Testis (tissue), 5 donors: ENCODE measurements at places on chromosomes 4 and X. TPM values are rescaled to one million over a fixed set of nuclear protein-coding genes. Genes with fewer than 3 reads are reported as not detected.

GPRIN3 gene
- polyA plus RNA-seq, result 0.58 TPM

GRCh38 chr4:78081541-78081940 lies 24.4 kb downstream of the FRAS1 start:
- H3K27me3 ChIP-seq, result no peaks in the 10 kb centered on the region
- DNase-seq, result no peak
- no peaks in the 10 kb centered on the region for H3K36me3 ChIP-seq
- no peak overlapping the region for H3K27ac ChIP-seq
- no peaks in the 10 kb centered on the region for H3K4me1 ChIP-seq

ZNF157 gene
- polyA plus RNA-seq, result 0.51 TPM

PTCHD1 gene
- 0.28 TPM for polyA plus RNA-seq

SLC9A6 gene
- 13.0 TPM for polyA plus RNA-seq

- no peaks in the 10 kb centered on the region for H3K27me3 ChIP-seq
- no peak for DNase-seq
- no peak overlapping the region for H3K4me3 ChIP-seq
- no peaks in the 10 kb centered on the region for H3K4me1 ChIP-seq
These were observed 720.9 kb downstream of the FSTL5 start for GRCh38 chr4:161442921-161443320.

CCNB3 gene
- polyA plus RNA-seq, result 10.7 TPM

DNA sequence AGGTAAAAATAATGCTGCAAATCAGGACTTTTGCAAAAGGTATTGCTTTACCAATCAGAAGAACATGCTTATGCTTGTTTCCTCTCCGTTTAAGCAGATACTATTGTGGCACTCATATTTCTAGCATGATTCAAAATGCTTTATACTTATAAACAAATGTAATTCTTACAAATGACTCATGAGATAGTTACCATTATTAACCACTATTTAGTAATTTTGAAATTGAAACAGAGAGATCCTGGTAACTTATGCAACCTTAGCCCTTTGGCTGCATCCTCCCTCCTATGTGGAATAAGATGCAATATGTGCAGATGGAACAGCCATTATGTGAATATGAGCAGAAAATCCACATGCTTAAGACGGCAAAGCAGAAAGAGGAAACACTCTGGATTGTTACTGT lies 164.7 kb downstream of the PCDH18 start:
- no peaks in the 10 kb centered on the region for H3K4me1 ChIP-seq
- no peak overlapping the region for H3K27ac ChIP-seq
- H3K27me3 ChIP-seq, result no peaks in the 10 kb centered on the region
- no peaks in the 10 kb centered on the region for H3K36me3 ChIP-seq
- H3K4me3 ChIP-seq, result no peak overlapping the region

- H3K27ac ChIP-seq, result no peak overlapping the region
- no peaks in the 10 kb centered on the region for H3K27me3 ChIP-seq
- H3K4me1 ChIP-seq, result no peaks in the 10 kb centered on the region
- no peak overlapping the region for H3K4me3 ChIP-seq
- H3K36me3 ChIP-seq, result no peaks in the 10 kb centered on the region
These were observed 46.6 kb downstream of the CD40LG start for GRCh38 chrX:136694431-136695087.

GRCh38 chr4:100367451-100367850 lies 150.4 kb downstream of the EMCN start:
- no peak for DNase-seq
- H3K4me1 ChIP-seq, result no peaks in the 10 kb centered on the region
- no peaks in the 10 kb centered on the region for H3K36me3 ChIP-seq
- no peaks in the 10 kb centered on the region for H3K27me3 ChIP-seq
- H3K4me3 ChIP-seq, result no peak overlapping the region

GRCh38 chr4:169348541-169348940 lies 77.8 kb upstream of the SH3RF1 start:
- no peak overlapping the region for H3K27ac ChIP-seq
- no peaks in the 10 kb centered on the region for H3K27me3 ChIP-seq
- no peaks in the 10 kb centered on the region for H3K36me3 ChIP-seq
- DNase-seq, result peak; percentile 50
- no peak overlapping the region for H3K4me3 ChIP-seq

- no peak overlapping the region for H3K4me3 ChIP-seq
- no peaks in the 10 kb centered on the region for H3K27me3 ChIP-seq
- H3K4me1 ChIP-seq, result no peaks in the 10 kb centered on the region
- no peak overlapping the region for H3K27ac ChIP-seq
- H3K36me3 ChIP-seq, result no peaks in the 10 kb centered on the region
- no peak for DNase-seq
These were observed 89.9 kb downstream of the SPCS3 start for GRCh38 chr4:176409627-176410026.

DNA sequence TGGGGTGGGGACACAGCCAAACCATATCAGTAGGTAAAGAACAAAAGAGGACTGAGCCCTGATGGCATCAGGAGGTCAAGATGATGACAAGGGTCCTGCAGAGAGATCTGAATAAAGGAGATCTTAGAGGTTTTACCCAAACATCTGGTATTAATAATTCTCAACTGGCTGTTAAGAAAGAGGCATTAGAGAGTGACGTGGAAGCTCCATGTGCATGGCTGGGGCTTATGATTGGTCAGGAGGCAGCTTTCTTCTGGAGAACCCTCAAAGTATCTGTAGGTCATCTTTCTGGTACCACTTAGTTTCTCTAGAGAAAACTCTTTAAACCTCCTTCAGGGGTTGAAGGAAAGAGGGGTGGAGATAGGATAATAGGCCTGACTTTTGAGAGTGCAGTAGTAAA lies 18.7 kb downstream of the MGST2 start:
- no peak overlapping the region for H3K27ac ChIP-seq
- H3K4me3 ChIP-seq, result no peak overlapping the region

DNA sequence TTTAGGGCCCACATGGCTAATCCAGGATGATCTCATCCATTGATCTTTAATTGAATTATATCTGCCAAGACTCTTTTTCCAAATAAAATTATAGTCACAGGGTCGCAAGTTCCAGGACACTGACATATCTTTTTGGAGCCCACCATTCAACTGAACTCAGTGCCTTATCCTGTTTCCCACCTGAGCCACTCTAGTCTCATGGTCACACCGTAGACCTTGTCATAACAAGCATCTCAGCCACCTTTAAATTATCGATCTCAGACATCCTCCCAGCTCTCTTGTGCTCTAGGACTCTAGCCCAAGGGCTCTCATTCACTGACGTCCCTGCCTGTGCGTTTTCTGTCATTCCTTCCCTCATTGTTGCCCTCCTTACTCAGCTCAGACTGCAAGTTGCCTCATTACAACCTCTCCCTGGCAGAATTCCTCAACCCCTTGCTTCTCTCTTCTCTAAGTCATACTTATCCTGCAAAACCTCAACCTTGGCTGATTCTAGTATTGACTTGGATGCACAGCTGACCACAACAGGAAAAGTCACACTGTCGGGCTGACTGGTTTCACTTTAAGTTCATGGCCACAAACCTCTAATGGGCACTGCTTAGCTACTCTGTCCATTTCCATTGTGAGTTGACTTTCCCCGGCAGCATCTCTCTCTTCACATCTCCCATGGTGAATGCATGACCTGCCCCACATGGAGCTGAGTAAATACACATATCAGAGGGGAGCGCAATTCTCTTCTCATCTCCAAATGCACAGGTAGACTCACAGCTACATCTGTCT lies 91.0 kb upstream of the TRIM2 start:
- no peak overlapping the region for H3K4me3 ChIP-seq
- H3K36me3 ChIP-seq, result no peaks in the 10 kb centered on the region
- no peaks in the 10 kb centered on the region for H3K27me3 ChIP-seq
- no peak for DNase-seq
- H3K4me1 ChIP-seq, result no peaks in the 10 kb centered on the region

DNA sequence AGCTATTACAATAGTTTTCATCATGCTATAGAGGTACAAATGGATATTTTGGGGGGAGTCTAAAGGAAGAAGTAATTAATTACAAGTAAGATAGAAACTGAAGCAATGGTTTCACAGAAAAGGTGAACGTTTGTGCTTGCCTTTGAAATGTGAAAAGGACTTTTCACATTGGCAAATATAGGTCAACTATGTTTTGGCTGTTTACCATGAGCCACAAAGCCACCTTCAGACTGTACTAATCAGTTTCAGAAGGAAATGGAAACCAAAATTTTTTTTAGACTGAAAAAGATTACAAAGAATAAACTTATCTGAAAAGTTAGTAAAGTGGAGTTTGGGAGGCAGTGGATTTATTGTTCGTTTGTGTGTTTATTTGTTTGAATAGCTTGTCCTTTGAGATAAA lies 32.1 kb downstream of the SYTL5 start:
- H3K27ac ChIP-seq, result no peak overlapping the region
- no peaks in the 10 kb centered on the region for H3K27me3 ChIP-seq
- no peak overlapping the region for H3K4me3 ChIP-seq
- no peaks in the 10 kb centered on the region for H3K4me1 ChIP-seq
- no peak for DNase-seq

GRCh38 chrX:72003811-72004750 lies 93.4 kb downstream of the NHSL2 start:
- DNase-seq, result no peak
- H3K4me3 ChIP-seq, result no peak overlapping the region
- no peaks in the 10 kb centered on the region for H3K36me3 ChIP-seq
- H3K27me3 ChIP-seq, result no peaks in the 10 kb centered on the region
- no peak overlapping the region for H3K27ac ChIP-seq

- no peaks in the 10 kb centered on the region for H3K4me1 ChIP-seq
- no peak for DNase-seq
These were observed 627.4 kb upstream of the BOD1L1 start for GRCh38 chr4:14254926-14255325.

DNA sequence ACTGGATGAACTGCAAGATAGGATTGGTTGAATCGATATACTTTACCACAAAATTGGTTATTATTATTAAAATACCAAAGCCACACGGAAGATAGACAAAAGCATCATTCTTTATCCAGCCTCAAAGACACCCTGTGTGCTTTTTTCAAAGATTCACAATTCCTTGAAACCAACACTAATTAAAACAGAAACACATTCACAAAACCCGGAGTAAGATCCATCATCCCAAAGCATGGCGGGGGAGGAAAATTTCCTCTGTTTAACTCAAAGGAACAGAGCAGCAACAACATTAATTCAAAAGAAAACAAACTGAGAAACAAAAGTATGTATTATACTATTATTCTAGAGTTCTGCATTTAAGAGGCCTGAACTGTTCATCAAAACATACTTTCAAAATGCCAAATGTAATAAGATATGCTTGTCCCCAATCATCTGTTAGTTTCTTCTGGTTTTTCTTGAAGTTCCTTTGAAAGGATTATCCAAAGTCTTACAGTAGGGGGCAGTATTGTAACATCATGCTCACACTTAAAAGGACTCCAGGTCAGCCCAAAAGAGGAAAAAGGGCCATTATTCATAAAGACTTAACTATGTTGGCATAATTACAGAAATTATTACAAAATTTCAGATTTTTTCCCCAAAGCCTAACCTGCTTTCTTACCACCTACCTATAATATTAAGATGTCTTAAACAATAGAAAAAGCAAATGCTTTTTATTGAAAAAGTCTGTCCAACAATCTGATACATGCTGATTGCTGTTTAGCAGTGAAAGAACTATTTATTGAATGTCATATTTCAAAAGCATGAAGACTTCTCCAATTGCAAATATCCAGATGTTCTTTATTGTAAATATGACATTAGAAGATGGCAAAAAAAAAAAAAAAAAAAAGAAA lies 168.7 kb downstream of the SCFD2 start:
- H3K4me3 ChIP-seq, result no peak overlapping the region
- no peak overlapping the region for H3K27ac ChIP-seq
- no peaks in the 10 kb centered on the region for H3K27me3 ChIP-seq
- H3K4me1 ChIP-seq, result no peaks in the 10 kb centered on the region

- no peaks in the 10 kb centered on the region for H3K36me3 ChIP-seq
- H3K27ac ChIP-seq, result no peak overlapping the region
- no peaks in the 10 kb centered on the region for H3K27me3 ChIP-seq
- H3K4me1 ChIP-seq, result no peaks in the 10 kb centered on the region
- DNase-seq, result no peak
These were observed 32.4 kb downstream of the PRMT9 start for GRCh38 chr4:147651563-147651962.

DNA sequence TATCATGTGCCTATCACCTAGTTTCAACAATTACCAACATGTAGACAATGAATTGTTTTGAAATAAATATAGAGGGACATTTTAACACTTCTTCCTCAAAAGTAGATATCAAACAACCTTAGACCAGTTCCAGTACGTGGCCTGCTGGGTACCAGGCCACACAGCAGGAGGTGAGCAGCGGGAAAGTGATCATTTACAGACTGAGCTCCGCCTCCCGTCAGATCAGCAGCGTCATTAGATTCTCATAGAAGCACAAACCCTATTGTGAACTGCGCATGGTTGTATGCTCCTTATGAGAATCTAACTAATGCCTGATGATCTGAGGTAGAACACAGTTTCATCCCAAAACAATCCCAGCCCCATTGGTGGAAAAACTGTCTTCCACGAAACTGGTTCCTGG lies 6.5 kb downstream of the BBS7 start:
- no peaks in the 10 kb centered on the region for H3K36me3 ChIP-seq
- H3K27ac ChIP-seq, result no peak overlapping the region
- no peak for DNase-seq
- no peaks in the 10 kb centered on the region for H3K4me1 ChIP-seq
- no peaks in the 10 kb centered on the region for H3K27me3 ChIP-seq
- no peak overlapping the region for H3K4me3 ChIP-seq

- H3K4me1 ChIP-seq, result no peaks in the 10 kb centered on the region
- peak; percentile 74 for DNase-seq
These were observed 441.7 kb upstream of the RASGEF1B start for GRCh38 chr4:81913427-81913879.

DNA sequence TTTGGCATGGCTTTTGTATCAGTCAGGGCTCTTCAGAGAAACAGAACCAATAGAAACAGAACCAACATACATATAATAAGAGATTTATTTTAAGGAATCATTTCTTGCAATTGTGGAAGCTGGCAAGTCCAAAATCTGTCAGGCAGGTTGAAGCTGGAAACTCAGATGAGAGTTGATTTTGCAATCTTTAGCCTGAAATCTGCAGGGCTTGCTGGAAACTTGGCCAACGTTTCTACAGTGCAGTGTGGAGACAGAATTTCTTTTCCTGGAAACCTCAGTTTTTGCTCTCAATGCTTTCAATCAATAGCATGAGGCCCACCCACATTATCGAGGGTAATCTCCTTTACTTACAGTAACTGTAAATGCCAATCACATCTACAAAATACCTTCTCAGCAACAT lies 45.4 kb downstream of the COMMD8 start:
- no peak overlapping the region for H3K4me3 ChIP-seq
- no peak overlapping the region for H3K27ac ChIP-seq
- H3K27me3 ChIP-seq, result no peaks in the 10 kb centered on the region
- H3K4me1 ChIP-seq, result no peaks in the 10 kb centered on the region
- no peak for DNase-seq

DNA sequence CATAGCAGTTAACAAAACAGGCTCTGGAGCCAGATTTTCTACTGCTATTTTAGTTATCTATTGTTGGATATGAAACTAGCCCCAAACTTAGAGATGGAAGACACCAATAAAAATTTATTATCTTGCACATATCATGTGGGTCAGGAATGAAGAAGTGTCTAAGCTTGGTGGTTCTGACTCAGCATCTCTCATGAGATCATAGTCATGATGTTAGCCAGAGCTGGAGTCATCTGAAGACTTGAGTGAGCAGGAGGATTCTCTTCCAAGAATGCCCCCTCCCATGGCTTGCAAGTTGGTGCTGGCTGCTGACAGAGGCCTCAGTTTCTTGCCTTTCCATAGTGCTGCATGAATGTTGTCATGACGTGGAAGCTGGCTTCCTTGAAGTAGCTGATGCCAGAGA lies 68.2 kb upstream of the TAPT1 start:
- peaks cover 8% of the 10 kb centered on the region for H3K4me1 ChIP-seq
- H3K27me3 ChIP-seq, result no peaks in the 10 kb centered on the region
- H3K4me3 ChIP-seq, result no peak overlapping the region
- no peak overlapping the region for H3K27ac ChIP-seq

- no peaks in the 10 kb centered on the region for H3K36me3 ChIP-seq
- H3K27ac ChIP-seq, result no peak overlapping the region
- DNase-seq, result no peak
- no peak overlapping the region for H3K4me3 ChIP-seq
These were observed 13.2 kb downstream of the SHROOM3 start for GRCh38 chr4:76448211-76448610.

MXD4 gene
- 51.6 TPM for polyA plus RNA-seq
